ENCODE measurements at places on chromosomes 6 and 20.

DNA sequence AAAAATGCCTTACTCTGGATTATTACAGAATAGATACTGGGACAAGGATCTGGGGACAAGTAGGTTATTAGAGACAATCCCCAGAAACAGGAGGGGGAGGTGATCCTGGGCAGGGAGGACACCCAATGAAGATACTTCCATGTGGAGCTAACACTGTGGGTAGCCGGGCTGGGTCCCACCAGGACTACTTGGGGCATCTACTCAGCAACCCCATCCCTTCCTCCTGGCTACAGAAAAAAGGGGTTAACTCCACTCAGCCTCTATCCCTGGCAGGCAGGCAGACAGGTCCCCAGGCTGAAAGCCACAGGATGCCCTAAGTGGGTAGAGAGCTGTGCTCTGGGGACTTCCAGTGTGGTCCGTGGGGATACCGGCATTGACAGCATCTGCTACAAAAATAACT is 68.0 kb upstream of the NXT1 start:
- no peak for DNase-seq

DNA sequence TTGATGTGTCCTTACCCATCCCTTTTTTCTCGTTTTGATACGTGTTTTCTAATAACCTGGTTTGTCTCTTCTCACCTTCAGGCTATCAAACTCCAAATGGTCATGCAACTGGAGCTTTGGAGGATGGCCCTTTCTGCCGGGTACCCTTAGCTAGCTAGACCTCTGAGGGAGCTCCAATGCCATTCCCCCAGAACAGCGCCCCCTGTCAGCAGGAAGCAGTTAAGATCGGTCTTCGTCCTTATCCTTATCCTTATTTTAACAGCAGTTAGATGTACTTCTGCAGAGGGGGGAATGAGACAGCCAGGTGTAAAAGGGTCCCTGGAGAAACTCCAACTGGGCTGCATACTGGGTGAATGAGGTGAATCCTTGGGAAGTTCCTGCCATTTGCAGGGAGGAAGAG is 37.2 kb downstream of the SEL1L2 start:
- DNase-seq, result no peak

DNA sequence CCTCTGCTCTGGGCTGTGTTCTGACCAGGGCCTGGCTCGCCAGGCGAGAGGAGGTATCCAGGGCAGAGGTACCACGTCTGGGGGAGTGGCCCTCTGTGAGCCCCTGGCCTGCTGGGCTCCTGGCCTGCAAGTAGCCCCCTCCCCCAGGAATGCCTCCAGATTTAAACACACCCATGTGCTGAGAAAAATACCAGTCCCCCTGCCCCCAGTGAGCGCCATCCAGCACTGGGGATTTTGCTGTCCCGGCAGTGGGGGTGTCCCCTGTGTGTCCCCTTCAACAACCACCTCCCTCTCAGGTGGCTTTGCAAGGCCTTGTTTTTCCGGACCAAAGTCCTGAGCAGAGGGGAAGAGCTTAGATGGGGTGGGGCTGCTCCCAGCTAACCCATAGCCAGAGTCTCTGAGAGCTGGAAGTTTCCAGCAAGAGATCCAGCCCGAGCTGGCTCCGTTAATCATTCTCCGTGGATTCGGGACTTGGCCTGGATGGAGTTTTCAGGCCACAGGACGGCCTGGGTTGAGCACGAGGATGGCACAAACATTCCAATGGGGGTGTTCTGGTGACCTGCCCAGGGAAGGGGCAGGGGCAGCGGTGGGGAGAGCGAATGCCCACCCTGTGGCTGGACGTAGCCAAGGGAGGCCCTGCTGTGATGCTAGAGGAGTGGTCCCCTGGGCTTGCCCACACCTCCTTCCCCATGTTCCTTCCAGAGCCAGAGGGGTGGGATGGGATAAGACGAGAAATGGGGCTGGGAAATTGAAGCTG is 29.0 kb downstream of the PCK1 start:
- no peak for DNase-seq

DNA sequence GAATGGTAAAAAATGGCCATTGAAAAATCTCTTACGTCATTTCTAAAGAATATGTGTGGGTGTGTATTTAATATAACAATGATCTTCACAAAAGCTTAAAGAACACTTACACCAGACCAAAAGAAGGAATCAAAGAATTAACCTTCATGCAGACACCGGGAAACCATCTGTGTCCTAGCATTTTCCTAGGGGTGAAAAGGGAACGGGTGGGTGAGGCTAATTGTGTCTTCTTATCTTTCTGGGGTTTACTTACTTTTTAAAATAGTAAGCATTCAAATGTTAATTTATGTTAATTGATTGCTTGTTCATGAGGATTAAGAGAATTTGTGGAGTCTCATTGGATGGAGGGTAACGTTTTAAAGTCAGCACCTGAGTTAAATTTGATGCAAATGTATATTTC is 47.5 kb downstream of the BMP2 start:
- DNase-seq, result no peak

DNA sequence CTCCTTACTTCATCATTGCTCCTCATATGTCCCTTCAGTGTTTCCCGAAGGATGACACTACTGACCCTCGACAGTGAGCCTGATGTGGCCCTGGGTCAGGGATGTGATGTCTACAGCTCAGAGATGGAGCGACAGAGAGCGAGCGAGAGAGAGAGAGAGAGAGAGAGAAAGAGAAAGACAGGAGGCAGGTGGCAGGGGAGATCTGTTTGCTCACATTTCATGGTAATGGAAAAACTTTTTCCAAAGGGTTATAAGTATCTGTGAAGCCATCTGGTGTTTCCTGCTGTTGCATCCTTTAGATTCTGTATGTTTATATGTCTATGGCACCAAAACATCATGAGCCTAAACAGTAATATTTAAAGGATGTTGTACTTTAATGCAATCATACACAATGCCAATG is 77.2 kb downstream of the PPP1R3G start:
- DNase-seq, result no peak

GRCh38 chr20:38308447-38308846 is 4.5 kb downstream of the BPI start:
- no peak for DNase-seq

- no peak for DNase-seq
Observed at GRCh38 chr20:63411151-63411897, 50.2 kb upstream of the CHRNA4 start.

DNA sequence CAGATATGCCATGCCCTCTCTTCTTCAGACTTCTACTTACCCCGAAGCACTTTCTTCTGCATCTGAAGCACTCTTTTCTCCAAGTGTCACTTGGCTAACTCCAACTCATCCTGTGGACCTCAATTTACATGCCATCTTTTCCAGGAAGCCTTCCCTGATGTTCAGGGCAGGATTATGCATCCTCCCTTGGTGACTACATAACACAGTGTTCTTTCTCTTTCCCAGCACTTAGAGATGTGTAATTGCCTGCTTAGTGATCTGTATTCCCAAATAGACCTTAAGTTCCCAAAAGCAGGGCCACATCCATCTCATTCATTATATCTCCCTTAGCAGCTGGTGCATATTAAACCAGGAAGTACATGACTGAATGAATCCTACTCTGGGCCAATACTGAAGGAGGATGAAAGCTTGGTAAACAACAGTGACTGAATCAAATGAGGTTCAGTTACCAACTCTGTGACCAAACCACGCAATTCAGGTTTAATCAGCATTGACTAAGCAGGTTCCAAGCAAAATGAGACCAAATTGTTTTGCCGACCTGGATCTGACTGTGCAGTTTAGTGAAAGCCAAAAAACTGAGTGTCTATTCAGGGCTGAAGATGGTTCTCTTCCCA is 121.4 kb upstream of the TCF21 start:
- no peak for DNase-seq

DNA sequence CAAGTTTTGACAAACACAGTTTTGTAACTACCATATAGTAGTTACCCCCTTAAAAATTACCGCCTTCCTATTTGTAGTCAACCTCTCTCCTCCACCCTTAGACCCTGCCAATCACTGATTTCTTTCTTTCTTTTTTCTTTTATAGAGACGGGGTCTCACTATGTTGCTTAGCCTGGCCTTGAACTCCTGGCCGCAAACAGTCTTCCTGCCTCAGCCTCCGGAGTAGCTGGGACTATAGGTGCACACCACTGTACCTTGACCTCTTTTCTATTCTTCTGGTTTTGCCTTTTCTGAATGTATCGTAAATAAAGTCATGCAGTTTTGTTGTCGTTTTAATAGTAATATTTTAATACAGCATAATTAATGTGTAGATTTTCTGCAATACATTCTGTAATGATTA is 460.3 kb downstream of the EPM2A start:
- DNase-seq, result no peak

DNA sequence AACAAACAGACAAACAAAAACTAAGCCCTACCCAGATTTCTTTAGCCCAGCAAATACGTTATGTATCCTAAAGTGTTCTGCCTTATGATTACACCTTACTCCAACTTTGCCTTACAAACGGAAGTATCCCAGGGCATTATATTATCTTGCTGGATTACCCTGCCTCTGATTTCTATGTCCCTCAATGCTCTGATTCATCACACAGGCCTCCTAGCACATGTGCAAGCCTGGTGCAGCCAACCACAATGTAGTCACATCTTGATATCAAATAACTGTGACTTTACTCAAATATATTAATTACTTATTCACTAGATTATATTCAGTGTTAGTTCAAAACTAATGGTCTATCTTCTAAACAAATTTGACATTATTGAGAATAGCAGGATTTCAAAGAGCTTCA is 598.6 kb downstream of the TBC1D32 start:
- no peak for DNase-seq

GRCh38 chr6:83767033-83767432 is 58.1 kb upstream of the SNAP91 start:
- no peak for DNase-seq

DNA sequence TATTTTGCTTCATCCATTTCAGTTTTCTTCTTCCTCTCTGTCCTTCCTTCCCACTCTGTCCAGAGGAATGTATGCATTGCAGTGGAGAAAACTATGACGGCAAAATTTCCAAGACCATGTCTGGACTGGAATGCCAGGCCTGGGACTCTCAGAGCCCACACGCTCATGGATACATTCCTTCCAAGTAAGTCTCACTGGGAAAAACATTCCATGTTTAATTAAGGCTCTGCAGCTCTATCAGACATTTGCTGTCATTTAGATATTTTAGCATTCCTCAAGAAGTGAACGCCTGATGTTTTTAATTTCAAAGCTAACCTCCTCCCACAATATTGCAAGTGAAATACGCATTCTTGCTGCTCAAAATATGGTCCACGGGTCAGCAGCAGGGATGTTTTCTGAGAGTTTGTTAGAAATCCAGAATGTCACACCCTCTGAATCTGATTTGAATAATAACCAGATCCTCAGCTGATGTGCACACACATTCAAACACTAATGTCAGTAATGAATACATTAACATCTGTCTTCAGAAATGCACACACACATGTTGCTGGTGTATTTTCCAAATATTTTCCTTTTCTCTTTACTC is 12.8 kb downstream of the PLG start:
- no peak for DNase-seq

All from stimulated activated CD8-positive, alpha-beta memory T cell treated with anti-CD3 and anti-CD28 coated beads, Interleukin-4, amount 100 ng/mL, for 4 hours (primary cell).